ENCODE measurements at places on chromosomes 4 and X.

- DNase-seq: no peak
Measured at GRCh38 chr4:54238389-54238788, 9.3 kb downstream of the PDGFRA start.

DNA sequence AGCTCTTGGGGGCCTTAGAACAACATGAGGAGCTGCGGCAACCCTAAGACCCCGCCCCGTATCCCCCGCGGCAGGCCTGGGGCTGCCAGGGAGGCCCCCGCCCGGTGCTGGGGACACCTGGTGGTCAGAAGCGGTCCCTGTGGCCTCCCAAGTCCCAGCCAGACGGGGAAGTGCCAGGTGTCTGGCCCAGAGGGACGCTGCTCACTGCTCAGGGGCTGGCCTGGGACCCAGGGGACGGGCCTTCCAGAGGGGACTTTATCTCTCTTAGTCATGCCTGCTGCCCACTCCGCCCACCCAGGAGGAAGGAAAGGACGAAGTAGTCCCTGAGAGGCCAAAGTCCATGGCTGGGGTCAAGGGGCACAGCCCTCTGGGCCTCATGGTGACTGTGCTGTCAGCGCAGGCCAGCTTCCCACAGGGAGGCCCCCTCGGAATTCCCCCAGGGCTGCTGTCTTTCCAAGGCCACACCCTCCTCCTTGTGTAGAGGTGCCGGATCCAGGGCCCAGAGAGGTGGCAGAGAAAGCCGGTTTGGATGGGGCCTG is 31.0 kb upstream of the HTRA3 start:
- no peak for DNase-seq

GRCh38 chr4:183323295-183323694 is 1.1 kb upstream of the CLDN24 start:
- DNase-seq: no peak

- DNase-seq: no peak
Measured at GRCh38 chrX:112784692-112785091, 55.9 kb downstream of the AMOT start.

DNA sequence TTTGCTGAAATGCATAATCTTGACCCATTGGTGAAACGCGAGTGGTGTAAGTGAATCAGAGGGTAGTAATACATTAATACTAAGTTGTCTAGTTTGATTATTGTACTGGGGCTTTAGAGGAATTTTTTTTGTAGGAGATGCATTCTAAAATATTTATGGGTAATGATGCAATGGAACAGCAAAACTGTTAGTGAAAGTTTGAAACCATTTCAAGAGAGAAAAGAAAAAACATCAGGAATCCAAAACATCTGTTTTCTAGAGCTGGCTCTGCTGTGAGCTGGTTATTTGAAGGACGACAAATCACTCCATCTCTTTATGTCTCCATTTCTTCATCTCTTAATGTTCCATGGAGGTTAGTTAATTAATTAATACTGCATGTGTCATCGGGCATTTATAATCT is 351.9 kb upstream of the FAT1 start:
- DNase-seq: no peak

DNA sequence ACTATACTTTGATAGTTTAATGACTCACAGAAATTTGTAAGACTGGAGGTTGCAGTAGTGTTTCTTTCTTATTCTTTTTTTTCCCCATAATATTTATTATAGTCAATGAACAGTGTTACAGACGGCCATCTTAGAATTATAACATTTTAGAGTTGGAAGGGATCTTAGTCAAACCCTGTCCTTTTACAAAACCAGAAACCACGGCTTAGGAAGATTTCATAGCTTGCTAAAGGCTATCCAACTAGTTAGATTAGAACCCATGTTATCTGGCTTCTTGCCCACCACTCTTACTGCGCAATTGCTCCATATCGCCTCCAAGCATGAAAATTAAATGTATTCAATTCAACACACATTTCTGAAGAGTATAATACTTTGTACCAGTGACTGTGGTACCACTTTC is 1.1 kb downstream of the XIAP start:
- DNase-seq: no peak
